ENCODE measurements at places on chromosomes 6 and 20. TPM values are rescaled to one million over a fixed set of nuclear protein-coding genes. Genes with fewer than 3 reads are reported as not detected.

DNA sequence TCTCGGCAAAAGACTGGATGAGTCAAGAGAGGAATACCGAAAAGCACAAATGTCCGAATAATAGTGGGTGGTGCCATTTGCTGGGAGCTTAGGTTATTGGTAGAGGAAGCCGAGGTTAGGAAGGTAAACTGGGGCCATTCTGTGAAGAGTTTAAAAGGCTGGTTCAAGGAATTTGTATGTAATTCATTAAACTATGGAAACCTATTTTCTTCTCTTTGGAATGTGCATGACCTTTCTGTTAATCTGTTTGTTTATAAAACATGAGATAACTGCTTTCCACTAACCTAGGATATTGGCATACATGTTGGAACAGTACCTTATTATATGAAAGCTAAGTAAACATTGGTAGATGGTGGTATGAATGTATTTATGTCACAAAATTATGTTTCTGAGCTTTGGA lies 71.8 kb downstream of the LCA5 start:
- no peak for DNase-seq

The CALHM6 gene
- 2.8 TPM for polyA plus RNA-seq

The TSBP1 gene
- not detected for polyA plus RNA-seq

- DNase-seq = no peak
These were observed 464.1 kb downstream of the UTRN start for GRCh38 chr6:144749263-144749662.

GRCh38 chr20:7313047-7313446 lies 545.6 kb downstream of the BMP2 start:
- DNase-seq = no peak

The AHCY gene
- 214 TPM for polyA plus RNA-seq

GRCh38 chr6:35474131-35474941 lies 6.1 kb downstream of the RPL10A start:
- DNase-seq = no peak

- DNase-seq = no peak
These were observed 2.4 kb upstream of the SCP2D1 start for GRCh38 chr20:18811186-18811585.

DNA sequence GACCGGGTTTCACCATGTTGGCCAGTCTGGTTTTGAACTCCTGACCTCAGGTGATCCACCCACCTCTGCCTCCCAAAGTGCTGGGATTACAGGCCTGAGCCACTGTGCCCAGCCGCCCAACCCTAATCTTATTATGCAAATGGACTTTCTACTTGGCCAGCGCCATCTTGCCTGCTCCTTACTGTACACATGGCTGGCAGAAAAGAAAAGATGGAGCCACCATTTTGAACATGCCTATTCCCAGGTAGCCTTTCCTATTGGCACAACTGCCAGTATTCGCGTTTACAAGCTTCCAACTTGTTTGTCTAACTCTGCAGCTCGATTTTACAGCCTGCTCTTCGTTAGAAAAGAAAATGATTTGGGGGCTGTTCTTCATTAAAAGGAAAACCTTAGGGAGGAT lies 84.3 kb downstream of the WDR27 start:
- DNase-seq = no peak

GRCh38 chr6:64146094-64146493 lies 510.5 kb downstream of the PHF3 start:
- no peak for DNase-seq

- DNase-seq = no peak
These were observed 117.4 kb downstream of the ADAT2 start for GRCh38 chr6:143333081-143333480.

GRCh38 chr6:151576633-151577032 lies 82.8 kb downstream of the CCDC170 start:
- no peak for DNase-seq

- no peak for DNase-seq
These were observed 7.5 kb downstream of the BEND6 start for GRCh38 chr6:56962441-56962840.

DNA sequence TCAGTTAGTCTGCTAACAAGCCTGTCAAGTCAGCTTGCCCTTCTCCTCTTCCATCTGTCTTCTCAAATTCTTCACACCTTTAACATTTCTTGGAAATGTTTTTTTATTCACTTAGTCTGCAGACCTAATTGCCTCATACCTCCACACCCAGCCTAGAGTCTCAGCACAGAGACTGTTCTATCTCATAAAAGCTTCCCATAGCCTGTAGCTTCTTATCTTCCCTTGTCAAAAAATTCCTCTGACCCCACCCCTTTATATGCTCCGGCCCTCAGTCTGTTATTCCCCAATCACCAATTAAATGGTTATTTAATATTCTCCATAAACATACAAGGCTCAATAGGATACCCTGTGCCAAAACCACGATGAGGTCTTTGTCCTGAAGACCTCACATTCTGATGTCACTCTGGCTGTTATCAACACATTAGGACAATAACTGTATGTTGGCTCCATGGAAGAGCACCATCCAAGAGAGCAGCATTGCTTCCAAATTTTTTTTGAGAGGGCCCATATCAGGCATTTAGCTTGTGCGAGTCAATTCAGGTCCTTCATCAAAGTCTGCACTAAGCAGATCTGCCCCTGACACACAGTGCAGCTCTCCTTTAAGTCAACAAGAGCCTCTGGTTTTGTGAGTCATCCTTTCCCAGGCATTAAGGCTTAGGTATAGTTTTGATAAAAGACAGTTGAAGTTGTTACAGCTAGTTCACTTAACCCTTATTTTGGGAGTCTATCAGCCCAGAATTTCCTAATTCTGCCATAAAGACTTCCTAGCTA lies 83.2 kb upstream of the TBX18 start:
- peak; percentile 23 for DNase-seq

DNA sequence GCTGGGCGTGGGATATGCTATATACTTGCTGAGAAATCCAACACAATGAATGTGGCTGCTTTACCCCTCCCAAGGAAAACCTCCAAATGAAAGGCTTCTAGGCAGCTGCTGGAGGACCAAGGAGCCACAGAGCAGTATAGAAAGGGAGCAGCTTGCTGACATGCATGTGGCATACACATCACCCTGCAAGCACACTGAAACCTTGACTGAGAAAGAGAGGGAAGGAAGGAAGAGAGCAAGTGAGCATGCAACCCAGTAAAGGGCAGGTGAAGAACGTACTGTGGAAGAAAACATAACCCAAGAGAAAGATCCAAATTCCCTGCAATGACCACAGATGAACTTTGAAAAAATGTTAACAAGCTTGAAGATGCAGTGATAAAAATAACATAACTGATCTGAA lies 543.0 kb downstream of the KIF16B start:
- DNase-seq = no peak

GRCh38 chr6:137095093-137095492 lies 50.3 kb upstream of the IL20RA start:
- no peak for DNase-seq

DNA sequence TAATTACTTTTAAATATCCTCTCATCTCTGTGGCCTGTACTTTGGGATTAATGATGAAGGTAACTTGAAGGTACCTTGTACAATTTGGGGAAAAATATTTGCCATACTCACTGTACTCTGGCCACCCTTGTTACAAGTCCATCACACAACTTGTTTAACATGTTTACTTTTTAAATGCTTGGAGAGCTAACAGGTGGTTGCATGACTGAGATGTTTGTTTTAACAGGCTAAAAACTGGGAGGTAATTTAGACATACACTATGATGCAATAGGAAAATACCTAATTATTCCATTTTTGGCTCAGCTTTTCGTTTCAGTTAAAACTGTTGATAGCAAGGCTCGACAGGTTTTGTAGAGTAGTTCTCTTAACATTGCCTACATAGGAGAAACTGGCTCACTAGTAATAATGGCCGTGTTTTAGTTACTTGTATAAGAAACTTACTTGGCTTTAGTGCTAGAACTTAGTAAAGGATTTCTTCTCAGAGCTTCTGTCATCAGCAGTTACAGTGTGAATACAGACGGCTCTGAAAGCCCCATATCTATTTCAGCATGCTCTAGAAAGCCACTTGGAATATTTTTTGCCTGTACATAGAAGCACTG lies 489.8 kb upstream of the SOX4 start:
- DNase-seq = no peak

The WFDC12 gene
- not detected for polyA plus RNA-seq

- no peak for DNase-seq
These were observed 20.8 kb downstream of the RALGAPA2 start for GRCh38 chr20:20691477-20692235.

DNA sequence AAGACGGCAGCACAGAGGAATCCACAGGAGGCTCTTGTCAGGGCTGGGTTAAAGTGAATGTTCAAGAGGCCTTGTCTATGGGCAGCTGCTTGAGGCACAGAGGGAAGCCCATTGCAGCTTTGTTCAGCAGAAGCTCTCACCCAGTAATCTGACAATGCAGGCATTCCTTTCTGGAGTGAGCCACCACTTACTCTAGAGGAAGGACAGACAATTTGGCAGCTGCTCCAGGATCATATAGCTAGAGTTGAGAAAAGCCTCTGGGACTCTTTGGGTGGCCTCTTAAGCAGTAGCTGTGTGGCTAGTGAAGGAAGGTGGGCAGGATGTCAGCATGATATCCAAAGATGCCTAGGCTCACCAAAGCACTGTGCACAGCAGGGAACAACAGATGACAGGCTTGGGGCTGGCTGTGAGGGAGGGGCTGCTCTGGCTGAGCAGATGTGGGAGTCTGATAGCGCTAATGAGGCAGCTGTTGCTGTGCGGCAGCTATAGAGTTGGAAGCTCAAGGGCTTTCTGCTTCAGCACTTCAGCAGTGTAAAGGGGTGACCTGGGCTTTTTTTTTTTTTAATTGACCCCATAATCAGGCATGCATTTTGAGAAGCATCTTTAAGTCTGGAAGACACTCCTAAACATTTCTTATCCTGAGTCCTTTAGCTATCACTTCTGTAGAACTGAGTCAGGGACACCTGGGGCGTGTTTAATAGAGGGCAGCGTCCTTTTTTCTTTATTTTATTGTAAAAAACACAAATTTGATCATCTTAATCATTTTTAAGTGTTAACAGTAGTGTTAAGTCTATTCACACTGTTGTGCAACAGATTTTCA lies 27.2 kb downstream of the CMTR1 start:
- DNase-seq = peak; percentile 19
